ENCODE measurements at places on chromosomes 3 and 15.

- no peak for DNase-seq
Measured at GRCh38 chr3:159540882-159541495, 447.6 kb upstream of the IL12A start.

DNA sequence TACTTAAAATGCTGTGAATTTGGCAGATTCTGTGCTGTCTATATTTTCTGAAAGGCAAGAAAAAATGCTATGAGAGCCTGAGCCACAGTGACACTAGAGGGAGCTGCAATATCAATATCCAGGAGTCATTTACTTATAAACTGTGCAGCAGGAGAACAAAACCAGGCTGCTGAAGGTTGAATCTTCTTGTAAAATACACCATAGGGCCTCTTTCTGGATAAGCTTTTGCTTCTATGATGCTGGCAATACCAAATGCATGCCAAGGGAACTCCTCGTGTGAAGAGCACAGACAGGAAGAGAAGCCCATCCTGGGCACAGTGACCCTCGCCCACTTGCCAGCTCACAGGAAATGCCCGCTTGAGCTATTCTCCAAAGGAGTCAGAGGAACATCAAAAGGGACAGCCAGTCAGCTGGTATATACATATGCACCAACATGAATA lies 48.0 kb upstream of the TSPAN3 start:
- peak; percentile 13 for DNase-seq

DNA sequence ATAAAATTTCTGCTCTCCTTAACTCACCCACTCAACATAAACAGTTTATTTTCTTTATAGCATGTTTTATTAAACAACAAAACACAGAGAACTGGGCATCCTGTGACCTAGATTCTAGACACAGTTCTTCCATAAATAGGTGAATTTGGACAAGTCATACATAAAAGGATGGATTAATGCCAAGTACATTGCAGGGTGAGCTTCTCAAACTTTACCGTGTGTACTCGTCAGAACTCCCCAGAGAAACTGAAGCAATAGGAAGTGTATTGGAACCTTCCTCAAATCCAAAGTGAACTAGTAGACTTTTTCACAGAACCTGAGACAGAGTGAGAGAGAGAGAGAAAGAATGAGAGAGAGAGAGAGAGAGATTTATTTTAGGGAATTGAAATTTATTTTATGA lies 139.7 kb downstream of the CD47 start:
- no peak for DNase-seq

GRCh38 chr3:127426444-127427153 lies 138.8 kb upstream of the PRR20G start:
- no peak for DNase-seq

DNA sequence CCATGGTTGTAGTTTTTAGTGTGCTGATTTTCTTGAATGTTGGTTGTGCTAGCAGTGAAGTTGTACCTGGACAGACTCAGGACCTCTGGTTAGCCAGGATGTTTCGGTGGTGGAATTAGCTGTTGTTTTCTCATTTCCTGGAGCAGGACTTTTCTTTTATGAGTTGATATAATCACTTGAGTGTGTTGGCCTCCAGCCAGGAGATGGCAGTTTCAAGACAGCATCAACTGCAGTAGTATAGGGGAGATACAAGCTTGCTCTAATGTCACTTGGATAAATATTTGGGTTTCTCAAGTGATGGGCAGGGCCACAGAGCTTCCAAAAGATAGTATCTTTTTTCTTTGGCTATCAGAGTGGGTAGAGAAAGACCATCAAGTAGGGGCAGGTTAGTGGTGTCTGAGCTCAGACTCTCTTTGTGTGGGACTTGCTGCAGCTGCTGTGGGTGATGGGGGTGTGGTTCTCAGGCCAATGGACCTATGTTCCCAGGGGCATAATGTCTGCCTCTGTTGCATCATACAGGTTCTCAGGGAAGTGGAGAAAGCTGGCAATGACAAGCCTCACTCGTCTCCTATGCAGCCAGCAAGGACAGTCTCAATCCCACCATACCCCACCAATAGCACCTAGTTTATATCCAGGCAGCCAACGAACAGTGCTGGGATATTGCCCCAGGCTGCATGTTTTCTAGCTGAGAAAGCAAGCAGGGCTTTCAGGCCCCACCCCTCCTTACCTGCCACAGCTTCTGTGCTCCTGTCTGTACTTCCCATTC lies 14.6 kb upstream of the OR5K2 start:
- DNase-seq = no peak

All from activated CD4-positive, alpha-beta T cell treated with anti-CD3 and anti-CD28 coated beads, Interleukin-2, amount 50 U/mL, for 48 hours (primary cell).